ENCODE measurements at places on chromosomes 7 and 10. TPM values are rescaled to one million over a fixed set of nuclear protein-coding genes. Genes with fewer than 3 reads are reported as not detected.

DNA sequence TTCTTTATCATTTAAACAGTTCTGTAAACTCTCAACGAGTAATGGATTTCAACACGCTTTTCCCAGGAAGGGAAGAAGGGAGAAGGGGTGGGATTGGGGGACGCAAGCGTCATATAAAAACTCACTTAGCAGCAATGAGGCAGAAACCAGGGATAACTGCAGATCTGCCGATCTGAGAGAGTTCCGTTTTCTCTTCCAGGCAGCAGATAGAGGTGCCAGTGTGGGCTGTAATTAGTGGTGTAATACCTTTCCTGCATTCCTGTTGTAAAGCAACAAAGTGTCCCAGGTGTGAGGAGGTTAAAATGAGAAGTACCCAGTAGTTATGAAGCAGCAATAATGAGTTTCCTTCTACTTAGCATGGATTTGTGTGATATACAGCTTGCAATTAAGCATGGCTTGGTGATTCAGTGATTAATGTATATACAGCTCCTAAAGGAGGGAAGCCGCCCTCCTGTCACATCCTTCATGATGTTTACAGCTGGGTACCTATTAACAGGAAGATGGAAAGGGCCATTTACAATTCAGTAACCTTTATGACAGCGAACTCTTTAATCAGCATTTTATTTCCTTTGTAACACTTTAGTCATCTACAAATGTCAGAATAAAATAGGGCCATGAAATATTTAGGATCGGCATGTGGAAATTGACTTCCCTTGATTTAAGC, 271.9 kb downstream of the LRMDA start:
- DNase-seq: no peak

The UCN3 gene
- not detected for total RNA-seq

The AKR1C3 gene
- total RNA-seq: 9.6 TPM

DNA sequence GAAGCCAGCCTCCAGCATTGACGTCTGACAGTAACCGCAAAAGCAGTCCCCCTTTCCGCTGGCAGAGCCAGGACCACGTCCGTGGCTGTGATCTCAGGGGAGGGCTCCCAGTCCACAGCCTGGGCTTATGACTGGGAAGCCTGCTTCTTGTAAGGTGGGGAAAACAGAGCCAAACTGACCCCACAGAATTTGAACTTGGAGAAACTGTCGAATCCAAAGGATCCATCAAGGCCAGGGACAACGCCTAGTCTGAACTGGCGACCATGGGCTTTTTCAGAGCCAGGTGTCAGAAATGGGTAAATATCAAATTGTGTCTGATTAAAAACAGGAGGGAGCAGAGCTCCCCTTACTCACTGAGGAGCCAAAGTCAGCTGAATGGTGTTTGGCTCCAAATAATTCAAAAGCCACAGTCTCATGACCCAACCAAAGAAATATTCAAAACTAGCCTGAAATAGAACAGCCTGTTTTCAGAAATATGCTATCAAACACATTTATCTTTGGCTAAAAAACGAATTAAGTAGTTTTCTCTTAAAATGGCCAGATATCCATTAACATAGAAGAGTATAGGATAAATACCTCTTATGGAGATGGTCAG, 751.4 kb upstream of the GALNT17 start:
- DNase-seq: no peak

The AGMO gene
- not detected for total RNA-seq

The ITGA8 gene
- 0.25 TPM for total RNA-seq

- peak; percentile 31 for DNase-seq
These were observed 558 bp upstream of the ABCC2 start for GRCh38 chr10:99781734-99782429.

DNA sequence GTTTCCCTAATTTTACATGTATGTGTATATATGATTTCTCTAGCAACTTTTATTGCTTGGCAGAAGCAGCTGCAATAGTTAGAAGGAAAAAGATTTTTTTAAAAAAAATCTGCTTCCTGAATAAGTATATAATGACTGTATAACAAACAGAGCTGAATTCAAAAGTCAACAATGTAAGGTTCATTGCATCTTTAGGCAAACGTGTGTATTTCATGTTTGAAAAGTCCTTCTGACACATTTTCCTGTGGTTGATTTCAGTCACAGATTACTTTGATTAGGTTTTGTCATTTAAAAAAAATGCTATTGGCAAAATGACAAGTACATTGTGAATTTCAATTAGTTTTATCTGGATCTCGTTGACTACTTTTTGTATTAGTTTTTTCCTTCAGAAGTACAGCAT, 231.0 kb downstream of the CSTF2T start:
- peak; percentile 64 for DNase-seq

The CC2D2B gene
- not detected for total RNA-seq

GRCh38 chr10:68599771-68600040, 39.6 kb downstream of the TET1 start:
- DNase-seq: no peak

DNA sequence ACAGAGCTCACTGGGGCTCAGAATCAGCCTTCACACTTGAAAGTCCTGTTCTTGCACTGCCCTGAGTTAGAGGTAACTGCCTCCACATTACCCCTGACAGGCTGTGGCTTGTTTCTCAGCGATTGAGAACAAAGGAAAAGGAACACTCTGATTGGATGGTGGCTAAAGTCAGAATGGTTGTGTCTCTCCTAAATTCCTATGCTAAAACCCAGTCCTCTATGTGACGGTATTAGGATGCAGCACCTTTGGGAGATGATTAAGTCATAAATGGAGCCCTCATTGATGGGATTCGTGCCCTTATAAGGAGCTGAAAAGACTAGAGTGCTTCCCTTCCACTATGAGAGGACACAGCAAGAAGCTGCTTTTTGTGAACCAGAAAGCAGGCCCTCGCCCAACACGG, 38.9 kb upstream of the DGKI start:
- no peak for DNase-seq

The GDF10 gene
- total RNA-seq: not detected

DNA sequence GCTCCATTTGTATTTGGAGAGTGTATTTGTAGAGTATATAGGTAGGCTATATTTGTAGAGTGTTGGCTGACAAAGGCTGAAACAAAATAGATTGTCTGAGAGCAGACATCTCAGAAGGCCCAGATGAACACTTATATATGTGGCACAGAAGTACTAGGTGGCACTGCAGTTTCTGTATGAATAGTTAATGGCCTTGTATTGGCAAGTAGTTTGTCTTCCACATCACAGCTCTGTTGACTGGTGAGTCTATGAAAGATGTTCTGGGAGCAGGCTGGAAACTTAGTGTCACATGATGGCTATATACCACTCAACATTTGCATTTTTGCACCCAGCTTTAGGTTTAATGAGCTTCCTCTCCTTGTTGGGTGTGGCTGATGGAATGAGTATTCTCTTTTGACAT, 51.9 kb downstream of the CCNY start:
- DNase-seq: no peak

DNA sequence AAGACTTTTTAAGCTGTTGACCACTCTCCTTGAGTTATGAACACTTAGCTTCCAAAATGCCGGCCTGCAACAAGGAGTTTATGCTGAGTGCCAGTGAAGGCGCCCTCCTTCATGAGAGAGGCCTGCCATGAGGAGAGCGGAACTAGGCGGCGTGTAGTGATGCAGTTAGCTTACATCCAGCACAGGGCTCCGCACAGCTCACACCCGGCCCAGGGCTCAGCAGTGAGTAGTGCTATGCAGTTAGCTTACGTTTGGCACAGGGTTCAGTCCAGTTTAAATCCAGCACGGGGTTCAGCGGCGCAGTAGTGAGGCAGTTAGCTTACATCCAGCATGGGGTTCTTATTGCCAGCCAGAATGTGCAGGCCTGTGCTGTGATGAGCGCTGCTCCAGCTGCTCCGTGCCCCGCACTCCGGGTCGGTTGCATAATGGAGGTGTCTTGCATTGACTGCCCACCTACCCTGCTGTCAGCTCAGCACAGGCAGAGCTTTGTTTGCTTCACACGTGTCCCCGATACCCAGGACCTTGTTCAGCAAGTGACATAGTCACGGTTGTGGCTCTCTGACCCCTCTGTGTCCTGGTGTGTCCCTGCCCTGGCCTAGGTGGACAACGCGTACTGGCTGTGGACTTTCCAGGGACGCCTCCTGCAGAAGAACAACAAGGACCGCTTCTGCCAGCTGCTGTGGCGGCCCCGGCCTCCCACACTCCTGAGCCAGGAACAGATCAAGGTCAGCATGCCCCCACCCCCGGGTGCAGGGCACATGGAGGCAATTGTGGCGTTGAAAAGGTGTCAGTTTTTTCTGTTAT, 21.9 kb downstream of the EIF3B start:
- DNase-seq: no peak

GRCh38 chr10:44993922-44994751, 6.6 kb upstream of the ZNF22 start:
- DNase-seq: no peak

The CYP2E1 gene
- total RNA-seq: not detected

- DNase-seq: no peak
These were observed 35.2 kb upstream of the ITPRID1 start for GRCh38 chr7:31478721-31479120.

- DNase-seq: no peak
These were observed 30.9 kb upstream of the DKK1 start for GRCh38 chr10:52283174-52283573.

The TMEM225B gene
- 0.20 TPM for total RNA-seq

- no peak for DNase-seq
These were observed 4.2 kb downstream of the MNX1 start for GRCh38 chr7:157006205-157006747.

DNA sequence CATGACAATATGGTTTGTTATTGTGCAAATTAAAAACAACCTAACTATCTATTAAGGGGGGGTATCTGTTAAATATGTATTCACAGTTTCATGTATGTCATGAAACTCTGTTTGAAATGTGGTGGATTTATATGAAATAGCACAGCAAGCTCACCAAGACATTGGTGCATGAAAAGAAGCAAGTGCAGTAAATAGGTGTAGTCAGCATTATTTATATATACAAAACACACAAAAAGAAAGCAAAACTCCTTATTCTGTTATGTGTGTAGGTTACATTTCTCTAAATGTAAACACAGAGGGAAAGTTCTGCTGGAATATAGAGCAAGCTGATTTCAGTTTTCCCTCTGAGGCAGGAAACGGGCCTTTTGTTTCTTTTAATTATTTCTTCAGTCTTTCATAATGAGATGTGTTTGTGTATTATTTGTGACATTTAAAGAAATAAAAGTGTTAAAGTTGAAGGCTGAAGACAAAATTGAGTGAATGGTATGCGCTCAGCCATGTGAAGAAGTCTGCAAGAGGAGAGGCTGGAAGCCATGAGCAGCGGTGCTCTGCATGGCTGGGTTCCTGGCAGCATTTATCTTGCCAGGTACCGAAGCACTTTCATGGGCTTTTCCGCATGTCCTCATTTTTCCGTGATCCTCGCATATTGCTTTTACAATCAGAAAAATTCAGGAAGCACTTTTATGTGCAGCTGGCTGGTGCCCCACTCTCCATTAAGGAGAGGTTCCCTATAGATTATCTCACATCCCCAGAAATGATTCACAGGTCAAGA, 38.5 kb downstream of the GRID1 start:
- no peak for DNase-seq

- DNase-seq: no peak
These were observed 70.5 kb downstream of the FAM204A start for GRCh38 chr10:118271671-118272070.

DNA sequence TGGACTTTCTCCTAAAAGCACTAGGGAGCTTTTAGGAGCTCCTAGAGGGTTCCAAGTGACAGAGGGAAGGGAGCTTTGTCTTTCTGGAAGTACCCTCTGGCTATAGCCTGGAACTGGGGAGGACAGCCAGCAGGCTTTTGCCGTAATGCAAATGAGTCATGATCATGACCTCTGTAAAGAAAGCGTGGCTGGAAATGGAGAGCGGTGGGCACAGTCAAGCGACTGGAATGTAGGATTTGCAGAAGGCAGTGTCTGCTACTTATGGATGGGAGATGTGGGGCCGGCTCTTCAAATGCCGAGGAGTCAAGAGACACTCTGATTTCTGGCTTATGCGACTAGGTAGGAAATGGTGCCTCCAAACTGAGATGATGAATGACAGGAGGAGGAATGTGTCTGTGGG, 34.6 kb upstream of the PLPP4 start:
- peak; percentile 97 for DNase-seq

- DNase-seq: peak; percentile 59
These were observed 41.1 kb downstream of the SIRT1 start for GRCh38 chr10:67925449-67926005.

GRCh38 chr10:3225561-3225960, 53.0 kb upstream of the PITRM1 start:
- DNase-seq: no peak

The CTTNBP2 gene
- total RNA-seq: 0.59 TPM

- no peak for DNase-seq
These were observed 2.0 kb downstream of the MUC12 start for GRCh38 chr7:100971111-100972001.

DNA sequence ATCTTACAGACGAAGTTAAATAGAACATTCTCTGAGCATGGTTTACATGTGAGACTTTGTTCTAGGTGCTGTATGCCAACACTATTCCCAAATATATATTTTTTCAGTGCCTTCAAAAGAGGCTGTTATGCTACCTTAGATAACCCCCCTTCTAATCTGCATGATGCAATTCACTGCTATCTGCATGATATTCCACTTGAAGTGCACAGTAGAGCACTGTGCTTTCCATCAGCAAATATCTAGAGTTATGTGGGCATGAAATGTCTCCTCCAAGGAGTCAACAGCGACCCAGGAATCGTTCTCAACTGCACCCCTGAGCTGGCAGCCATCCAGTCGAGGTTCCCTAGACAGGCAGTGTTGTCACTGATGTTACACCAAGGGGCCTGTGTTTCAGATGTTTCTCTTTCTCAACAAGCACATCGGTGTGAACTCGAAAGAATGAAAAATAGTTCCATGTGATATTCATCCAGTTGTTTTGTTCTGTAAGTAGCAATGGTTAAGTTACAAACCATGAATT, 88.3 kb downstream of the PDE1C start:
- DNase-seq: no peak

The CPEB3 gene
- total RNA-seq: 0.86 TPM

The DENND11 gene
- total RNA-seq: 8.1 TPM

DNA sequence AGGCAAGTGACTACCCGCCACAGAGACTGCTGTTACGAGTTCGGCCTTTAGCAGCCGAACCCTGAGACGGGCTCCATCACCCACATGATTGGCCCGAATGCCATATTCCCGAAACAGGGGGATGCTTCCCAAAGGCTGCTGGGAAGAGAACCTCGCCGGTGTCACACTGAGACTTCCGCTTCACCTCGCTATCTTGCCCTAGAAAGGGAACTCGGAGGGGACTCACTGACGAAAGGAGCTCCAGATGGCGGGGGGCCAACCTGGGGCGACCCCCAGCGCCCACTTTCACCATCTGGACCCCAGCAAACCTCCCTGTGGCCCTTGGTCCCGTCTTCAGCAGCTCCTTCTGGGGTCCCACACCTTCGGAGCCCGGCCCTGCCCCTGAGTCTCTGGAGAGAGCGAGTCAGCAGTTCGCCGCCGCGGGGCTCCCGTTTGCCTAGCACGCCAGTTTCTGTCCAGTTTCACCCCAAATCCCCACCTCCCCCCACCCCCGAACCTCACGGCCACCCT, 529 bp downstream of the HPS1 start:
- DNase-seq: peak; percentile 25

The AMPH gene
- total RNA-seq: 3.1 TPM

DNA sequence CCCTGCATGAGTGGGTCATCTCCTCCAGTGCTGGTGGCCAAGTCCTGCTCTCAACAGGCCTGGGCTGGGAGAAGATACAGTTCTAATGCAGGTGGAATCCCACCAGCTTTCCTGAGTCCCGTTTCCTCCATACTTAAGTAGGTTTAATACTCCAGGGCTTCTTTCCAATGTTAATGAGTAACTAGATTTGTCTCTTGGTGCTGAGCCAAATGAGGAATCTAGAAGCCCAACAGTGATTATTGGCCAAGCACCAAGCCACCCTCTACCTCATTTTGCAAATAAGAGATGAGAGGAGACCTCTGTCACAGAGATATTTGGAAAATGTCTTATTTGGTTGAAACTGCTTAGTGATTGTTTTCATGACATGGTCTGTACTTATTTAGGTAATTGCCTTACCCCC, 37.1 kb downstream of the STARD3NL start:
- peak; percentile 15 for DNase-seq

Data from M059J (cell line).